ENCODE measurements at places on chromosomes 5 and 9. TPM values are rescaled to one million over a fixed set of nuclear protein-coding genes. Genes with fewer than 3 reads are reported as not detected.

DNA sequence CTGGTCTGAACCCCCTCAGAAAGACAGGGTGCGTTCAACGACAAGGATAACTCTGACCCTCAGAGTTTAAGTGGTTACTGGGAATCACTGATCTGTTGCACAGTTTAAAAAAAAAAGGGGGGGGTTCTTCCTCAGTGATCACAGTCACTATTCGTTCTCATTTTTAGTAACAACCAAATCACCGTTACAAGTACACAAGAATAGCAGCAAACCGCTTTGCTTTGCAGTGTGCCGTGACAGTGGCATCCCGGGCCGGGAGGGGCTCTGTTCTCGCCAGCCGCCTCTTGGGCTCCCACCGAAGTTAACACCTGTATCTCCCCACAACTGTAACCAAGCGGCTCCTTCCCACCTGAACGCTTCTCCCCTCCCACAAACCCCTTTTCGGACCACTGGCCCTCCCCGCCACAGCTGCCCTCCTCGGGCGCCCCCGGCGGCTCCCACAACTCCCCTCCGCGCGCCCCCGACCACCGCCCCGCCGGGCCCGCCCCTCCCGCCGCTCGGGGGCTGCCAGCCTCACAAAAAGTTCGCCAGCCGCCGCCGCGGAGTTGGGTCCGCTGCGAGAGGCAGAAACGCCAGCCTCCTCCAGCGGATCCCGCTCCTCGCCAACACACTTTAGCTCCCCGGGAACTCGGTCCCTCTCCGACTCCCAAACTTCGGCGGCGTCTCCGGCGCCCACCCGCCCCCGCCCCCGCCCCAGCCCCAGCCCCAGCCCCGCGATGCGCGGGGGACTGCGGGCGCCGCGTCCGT, 1.2 kb downstream of the SSBP2 start:
- peak; percentile 17 for DNase-seq

GRCh38 chr5:53362521-53362941, 117.9 kb upstream of the FST start:
- DNase-seq, result no peak

Gene ARID3C
- polyA plus RNA-seq, result not detected

Gene WDR5
- polyA plus RNA-seq, result 36.9 TPM

GRCh38 chr5:93100428-93100827, 480.6 kb downstream of the NR2F1-AS1 start:
- no peak for DNase-seq

Gene CNTRL
- 39.1 TPM for polyA plus RNA-seq

- DNase-seq, result no peak
Measured at GRCh38 chr5:174895360-174895759, 171.0 kb downstream of the MSX2 start.

- no peak for DNase-seq
Measured at GRCh38 chr5:1383344-1383743, 38.4 kb upstream of the CLPTM1L start.

- no peak for DNase-seq
Measured at GRCh38 chr9:21102305-21102704, 24.6 kb upstream of the IFNB1 start.

DNA sequence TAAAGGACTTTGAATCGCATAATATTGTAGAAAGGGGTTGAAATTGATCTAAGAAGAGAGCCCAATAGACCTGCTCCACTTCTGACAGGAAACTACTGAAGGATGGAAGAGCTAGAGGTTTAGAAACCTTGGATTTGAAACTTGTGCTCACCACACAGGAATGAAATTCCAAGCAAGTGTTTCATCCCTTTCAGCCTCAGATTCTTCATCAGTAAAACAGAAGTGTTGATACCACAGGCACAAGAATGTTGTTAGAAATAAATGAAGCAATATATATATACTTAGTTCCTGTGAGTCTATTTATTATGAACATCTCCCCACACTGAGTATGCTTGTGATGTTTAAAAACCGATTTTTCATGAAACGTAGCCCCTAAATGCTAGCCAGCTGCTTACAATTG, 43.8 kb downstream of the PRRC1 start:
- no peak for DNase-seq

DNA sequence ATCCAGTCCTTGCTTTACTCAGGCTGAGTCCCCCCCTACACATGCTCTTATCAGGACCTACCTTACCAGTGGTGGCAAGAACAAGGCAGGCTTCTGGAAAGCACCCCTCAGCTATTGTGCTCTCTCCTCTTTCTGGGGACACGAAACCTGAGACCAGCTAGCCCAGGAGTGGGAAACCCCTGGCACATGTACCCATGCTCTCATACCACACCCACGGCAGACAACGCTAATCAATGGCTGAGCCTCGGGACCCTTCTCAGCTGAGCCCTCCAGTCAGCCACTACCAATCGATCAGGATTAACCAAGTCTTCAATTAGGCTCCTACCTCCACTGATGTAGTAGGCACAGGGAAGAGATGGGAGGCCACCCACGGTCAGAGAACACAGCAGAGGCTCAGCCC, 65.1 kb downstream of the VAV2 start:
- no peak for DNase-seq

Gene SIMC1
- polyA plus RNA-seq, result 19.5 TPM

GRCh38 chr5:76620166-76620565, 3.0 kb downstream of the F2RL2 start:
- DNase-seq, result no peak

Gene ASS1
- polyA plus RNA-seq, result 309 TPM

DNA sequence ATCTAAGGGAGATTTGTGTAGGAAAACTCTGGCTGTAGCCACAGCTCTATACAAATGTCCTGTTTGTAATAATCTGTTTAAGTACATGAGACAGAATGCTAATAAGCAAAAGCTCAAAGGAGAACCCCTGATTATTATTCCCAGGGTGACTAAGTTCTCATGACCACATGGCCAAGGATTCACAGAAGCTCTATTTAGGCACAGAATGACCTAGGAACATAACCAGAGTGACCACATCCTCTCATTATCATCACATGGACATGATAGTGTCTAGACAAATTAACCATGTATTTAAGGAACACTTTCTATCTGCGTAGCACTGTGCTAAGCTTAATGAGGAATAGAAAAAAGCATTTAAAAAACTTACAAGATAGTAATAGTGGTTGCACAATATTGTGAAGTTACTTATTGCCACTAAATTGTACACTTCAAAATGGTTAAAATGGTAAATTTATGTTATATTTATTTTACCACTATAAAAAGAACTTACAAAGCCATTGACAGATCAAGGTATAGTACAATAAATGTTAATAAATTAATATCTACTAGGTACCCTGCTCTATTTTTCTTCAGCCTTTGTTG, 56.3 kb downstream of the STX17 start:
- no peak for DNase-seq

GRCh38 chr5:144328494-144328893, 157.8 kb downstream of the KCTD16 start:
- no peak for DNase-seq

Gene SCGB3A2
- 0.22 TPM for polyA plus RNA-seq

Gene CDH18
- polyA plus RNA-seq, result 0.55 TPM

GRCh38 chr5:109328626-109329025, 81.1 kb downstream of the PJA2 start:
- no peak for DNase-seq

DNA sequence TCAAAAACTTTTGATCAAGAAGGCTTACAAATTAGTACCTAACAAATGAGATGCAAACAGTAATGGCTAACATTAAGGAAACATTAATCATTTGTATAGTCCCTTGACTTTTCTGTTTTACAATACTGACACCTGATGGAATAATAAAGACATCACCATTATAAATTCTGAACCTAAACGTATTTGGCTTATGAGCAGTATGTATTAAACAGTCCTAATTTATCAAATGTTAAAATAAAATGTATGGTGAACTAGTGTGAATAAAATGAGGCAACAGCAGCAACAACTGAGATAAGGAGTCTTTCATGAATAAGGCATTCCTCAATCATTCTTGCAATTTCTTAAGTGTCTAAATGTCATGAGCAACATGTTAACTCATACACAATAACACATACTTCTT, 6.0 kb downstream of the PUM3 start:
- no peak for DNase-seq

GRCh38 chr5:28305891-28306290, 1267.5 kb upstream of the CDH9 start:
- DNase-seq, result no peak

DNA sequence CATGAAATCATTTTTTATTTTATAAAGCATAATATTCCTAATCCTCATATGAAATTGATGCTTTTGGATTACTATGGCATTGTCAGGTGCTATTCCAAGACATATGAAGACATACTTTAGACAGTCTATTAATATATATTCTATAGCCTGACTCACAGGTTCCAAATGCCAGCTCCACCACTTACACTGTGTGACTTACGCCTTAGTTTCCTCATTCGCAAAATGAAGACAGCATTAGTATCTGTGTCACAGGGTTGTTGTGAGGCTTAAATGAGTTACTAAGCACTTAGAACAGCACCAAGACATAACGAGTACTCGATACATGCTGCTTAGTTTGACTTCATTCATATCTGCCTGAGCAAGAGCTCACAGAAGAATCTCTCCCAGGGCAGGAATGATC, 132.2 kb upstream of the PTGER4 start:
- DNase-seq, result no peak

- no peak for DNase-seq
Measured at GRCh38 chr5:174448662-174449061, 275.7 kb upstream of the MSX2 start.

DNA sequence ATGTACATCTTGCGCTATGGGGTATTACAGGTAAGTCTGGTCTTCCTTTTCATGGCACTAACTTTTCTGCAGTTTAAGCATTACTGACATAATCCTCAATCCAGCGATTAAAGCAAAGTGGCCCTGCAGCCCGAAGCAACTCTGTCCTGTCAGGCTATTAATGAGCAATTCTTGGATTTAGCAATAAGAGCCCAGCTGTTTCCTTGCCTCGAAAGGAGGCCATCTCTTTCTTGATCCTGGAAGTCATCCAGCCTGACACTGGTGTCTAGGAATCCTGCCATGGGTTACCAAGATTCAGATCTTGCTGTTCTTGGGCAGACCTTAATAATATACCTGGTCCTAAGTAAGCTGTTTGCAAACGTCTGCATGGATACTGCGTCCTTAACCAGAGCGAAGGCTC, 102.0 kb downstream of the RFK start:
- DNase-seq, result no peak

GRCh38 chr5:135203593-135204036, 169.6 kb upstream of the PITX1 start:
- no peak for DNase-seq

GRCh38 chr5:55714749-55715148, 2.6 kb upstream of the SLC38A9 start:
- no peak for DNase-seq

GRCh38 chr9:134589748-134590147, 51.9 kb upstream of the COL5A1 start:
- DNase-seq, result no peak

Gene ARHGEF37
- polyA plus RNA-seq, result 4.3 TPM

DNA sequence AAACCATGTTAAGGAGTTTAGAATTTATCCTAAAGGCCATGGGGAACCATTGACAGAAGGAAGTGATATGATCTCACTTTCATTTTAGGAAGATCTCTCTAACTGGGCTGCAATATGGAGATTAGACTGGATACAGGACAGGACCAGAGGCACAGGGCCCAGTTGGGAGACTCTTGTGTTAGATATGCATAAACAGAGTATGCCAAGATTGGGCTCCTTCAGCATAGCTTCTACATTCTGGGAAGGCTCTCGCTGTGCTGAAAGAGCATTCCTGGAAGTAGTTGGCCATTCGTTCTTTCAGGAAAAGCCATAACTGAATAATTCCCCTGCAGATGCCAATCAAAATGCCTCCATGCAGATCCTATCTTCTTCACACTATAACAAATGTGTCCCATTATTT, 204.5 kb downstream of the CWC27 start:
- DNase-seq, result no peak

GRCh38 chr5:179371681-179372680, 26.7 kb upstream of the ADAMTS2 start:
- no peak for DNase-seq

DNA sequence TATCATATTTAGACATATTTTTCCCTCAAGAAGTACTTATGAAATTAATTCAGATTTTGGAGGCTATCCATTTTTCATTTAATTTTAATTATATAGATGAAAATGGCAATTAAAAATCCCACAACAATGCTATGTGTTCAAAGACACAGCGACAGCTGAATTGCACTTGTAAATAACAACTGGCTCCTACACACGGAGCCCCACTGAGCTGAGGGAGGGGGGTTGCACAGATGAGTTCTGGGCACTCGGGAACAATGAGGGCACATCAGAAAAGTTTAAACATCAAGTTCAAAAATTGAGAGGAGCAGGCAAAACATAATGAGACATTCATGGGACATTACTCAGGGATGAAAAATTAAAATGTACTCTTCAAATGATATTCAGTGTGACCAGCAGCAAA, 104.9 kb downstream of the MARCHF3 start:
- DNase-seq, result no peak

Gene SUSD3
- polyA plus RNA-seq, result 11.4 TPM

- DNase-seq, result no peak
Measured at GRCh38 chr5:178866946-178867345, 7.2 kb downstream of the ZNF354B start.

Gene CARD9
- 3.0 TPM for polyA plus RNA-seq

DNA sequence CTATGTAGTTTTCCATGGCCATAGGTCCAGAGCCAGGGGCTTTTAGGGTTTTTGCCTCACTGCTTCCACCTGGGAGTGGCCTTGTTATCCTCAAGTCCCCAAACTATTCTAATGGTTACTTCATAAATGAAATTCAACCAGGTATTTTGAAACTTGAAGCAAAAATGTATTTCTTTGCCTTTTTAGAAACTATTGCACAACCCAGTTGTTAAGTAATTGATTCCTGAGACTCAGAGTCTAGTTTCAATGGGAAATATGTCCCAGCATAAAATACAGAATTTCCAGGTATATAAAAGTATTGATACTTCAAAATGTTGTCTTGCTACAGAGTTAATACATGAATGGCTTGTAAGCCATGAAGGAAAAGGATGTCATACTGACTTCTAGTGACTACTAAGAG, 456.2 kb upstream of the DAB2 start:
- DNase-seq, result no peak

Gene UAP1L1
- polyA plus RNA-seq, result 4.9 TPM

GRCh38 chr9:95451065-95451426, 65.7 kb downstream of the PTCH1 start:
- DNase-seq, result no peak

DNA sequence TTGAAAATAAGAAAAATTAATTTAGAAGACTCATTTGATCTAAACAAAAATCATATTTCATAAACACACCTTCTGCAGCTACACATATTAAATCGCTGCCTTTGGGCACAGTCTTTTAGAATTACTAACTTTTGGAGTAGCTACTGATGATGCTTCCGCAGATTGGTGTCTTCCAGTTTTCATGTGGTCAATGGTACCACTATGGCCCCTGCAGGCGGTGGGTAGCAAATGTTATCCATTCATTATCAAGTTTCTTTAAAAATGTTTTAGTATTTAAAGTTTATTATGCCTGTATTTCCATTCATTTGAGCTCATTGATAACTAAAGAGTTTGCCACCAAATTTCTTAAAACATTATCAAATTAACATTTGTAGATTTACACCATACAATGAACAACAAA, 122.9 kb upstream of the GRAMD2B start:
- no peak for DNase-seq
